Smooth muscle cell of the brain vasculature (primary cell): ENCODE measurements at places on chromosomes 7 and 10.

DNA sequence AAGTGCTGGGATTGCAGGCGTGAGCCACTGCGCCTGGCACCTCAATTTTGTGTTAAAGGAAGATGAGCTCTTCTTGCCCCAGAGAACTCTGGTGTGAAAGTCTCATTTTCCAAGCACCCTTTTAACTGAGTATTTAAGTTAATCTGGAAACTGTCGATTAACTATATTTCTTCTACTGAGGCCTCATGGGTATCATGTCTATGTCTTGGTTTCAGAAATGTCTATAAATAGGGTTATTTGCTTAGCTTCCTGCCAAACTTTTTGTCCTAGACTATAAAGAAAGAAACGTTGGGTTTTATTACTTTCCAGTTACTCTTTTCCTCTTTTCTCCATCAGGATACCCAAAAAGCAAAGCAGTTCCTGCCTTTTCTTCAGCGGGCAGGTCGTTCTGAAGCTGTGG is 102.4 kb downstream of the LRRC4 start:
- no peak for DNase-seq

GRCh38 chr7:12690041-12690878 is 2.8 kb downstream of the ARL4A start:
- no peak for DNase-seq

- no peak for DNase-seq
These were observed 59.8 kb downstream of the CPVL start for GRCh38 chr7:29086545-29086944.

GRCh38 chr10:122878799-122879338 is 512 bp downstream of the FAM24B start:
- no peak for DNase-seq

DNA sequence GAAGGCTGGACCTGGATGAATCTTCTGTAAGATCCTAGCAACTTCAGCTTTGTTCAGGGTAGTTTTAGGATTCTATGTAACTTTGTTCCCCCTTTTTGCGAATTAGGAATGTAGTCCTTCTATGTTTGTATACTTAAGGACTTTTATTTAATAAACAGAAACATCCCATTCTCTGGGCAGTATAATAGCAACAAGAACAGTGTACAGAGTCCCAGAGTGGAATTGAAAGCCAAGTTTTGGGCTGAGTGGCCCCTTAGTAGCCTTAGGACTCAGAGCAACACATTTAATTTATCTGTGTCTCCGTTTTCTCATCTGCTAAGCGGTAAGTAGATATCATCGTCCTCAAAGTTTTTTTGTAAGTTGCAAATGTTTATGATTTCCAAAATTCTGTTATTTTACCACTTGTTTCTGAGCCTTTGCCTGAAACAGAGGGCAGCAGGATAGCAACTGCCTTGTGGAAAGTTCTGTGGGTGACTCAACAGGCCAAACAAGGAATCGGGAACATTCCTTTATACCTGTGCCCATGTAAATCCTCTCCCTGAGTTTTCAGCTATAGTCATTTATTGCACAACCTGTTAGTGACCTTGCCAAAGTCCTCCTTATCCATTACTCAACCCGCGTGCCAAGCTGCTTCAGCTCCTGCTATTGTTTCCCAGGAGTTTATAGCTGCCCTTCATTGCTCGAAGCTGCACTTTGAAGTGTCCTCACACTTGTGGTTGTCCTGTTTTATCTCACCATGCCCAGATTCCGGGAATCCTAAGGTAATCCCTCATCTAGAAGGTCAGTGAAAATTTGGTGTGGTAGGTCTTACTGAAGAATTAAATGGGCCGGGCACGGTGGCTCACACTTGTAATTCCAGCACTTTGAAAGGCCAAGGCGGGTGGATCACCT is 199.1 kb upstream of the AHR start:
- DNase-seq = no peak

- DNase-seq = no peak
These were observed 340.8 kb downstream of the KCNMA1 start for GRCh38 chr10:77296534-77297392.

GRCh38 chr7:47937065-47937687 is 11.1 kb downstream of the PKD1L1 start:
- no peak for DNase-seq
